Anterior cingulate cortex (tissue), 58 donors: ENCODE measurements at places on chromosomes 1 and 21.

DNA sequence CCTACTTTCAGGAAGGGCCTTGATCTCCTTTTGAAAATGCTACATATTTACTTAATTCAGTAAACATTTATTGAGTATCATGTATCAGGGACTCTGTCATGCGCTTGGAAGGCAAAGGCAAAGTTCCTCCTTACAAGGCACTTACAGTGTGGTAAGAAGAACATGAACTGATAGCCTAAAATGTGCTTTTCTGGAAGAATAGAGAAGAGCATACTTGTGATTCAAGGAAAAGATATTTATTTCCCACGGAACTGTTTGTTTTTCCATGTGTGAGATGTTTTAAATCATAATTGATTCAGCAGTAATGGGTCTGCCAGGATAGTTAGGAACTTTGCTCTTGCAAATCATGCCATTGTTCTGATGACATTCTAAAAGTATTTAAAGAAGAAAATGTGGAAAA, 110.1 kb upstream of the ZNHIT6 start:
- DNase-seq = no peak

GRCh38 chr1:201683397-201683796, 144.5 kb downstream of the NAV1 start:
- DNase-seq = no peak

GRCh38 chr1:200909071-200909470, 14.4 kb downstream of the INAVA start:
- no peak for DNase-seq

DNA sequence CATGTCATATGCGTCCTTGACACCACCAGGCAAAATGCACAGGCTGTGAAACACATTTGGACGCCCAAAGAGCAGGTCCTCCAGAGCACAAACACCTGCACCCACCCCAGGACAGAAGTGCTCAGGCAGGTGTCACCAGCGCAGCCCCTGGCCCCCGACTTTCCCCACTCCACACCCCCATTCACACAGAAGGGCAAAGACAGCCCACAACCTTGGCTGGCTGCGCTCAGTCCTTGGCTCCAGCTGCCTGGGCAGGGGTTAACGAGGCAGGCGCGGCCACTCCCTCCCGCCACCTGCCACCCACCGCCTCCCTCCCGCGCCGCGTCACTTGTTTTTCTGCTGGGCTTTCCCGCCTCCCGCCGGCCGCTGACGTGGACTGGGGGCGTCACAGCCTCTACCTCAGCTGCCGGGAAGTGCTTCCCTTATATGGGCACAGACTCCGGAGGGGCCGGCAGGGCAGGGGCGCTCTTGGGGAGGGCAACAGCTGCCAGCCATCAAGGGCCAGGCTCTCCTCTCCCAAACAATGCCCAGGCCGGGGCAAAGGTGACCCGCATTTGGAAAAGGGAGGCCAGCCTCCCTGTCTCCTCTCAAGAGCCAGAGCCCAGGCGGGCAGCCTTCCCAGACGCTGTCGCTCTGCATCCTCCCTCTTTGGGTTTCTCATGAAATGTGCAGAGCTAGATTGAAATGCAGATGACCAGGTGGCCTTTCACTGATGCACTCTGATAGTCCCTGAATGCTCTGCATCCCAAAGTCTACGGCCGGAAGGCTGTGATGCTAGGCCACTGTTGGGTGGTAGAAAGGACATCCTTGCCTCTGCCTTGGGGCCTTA, 14.8 kb upstream of the BTG2 start:
- peak; percentile 83 for DNase-seq

- DNase-seq = no peak
These were observed 62.9 kb downstream of the ZSCAN20 start for GRCh38 chr1:33535334-33535733.

DNA sequence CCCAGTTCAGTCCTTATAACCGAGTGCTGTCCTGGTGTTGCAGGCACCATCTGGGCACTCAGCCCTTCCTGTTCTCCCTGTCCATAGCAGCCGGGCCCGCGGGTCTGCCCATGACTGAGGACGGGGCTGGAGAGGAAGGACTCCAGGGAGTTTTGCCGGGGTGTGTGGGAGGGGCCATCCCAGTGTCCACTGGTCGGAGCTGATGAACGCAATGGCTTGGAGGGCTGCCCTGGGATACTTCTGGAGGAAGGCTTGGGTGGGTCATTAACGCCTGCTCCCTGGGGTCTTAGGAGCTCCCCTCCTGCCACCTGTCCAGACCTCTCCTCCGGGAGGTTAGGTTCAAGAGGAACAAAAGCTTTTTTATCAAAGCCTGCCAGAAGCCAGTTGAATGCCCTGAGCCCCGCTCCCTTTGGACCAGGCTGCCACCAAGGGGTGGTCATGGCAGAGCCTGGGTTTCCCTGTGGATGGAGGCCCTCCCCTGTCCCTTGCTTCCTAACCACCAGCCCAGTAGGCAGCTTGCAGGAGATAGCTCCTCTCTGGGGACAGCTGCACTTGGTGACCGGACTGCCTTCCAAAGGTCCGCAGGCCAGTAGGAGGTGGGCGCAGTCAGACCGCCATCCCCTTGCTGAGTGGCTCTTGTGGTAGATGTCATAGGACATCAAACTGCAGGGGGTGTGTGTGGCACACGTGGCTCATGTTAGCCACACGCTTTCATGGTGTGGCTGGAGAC, 61.3 kb downstream of the TRIM11 start:
- no peak for DNase-seq

- peak; percentile 30 for DNase-seq
These were observed 10.0 kb upstream of the TNFRSF8 start for GRCh38 chr1:12052997-12053686.

- no peak for DNase-seq
These were observed 2.0 kb upstream of the COQ8A start for GRCh38 chr1:226937940-226938725.

DNA sequence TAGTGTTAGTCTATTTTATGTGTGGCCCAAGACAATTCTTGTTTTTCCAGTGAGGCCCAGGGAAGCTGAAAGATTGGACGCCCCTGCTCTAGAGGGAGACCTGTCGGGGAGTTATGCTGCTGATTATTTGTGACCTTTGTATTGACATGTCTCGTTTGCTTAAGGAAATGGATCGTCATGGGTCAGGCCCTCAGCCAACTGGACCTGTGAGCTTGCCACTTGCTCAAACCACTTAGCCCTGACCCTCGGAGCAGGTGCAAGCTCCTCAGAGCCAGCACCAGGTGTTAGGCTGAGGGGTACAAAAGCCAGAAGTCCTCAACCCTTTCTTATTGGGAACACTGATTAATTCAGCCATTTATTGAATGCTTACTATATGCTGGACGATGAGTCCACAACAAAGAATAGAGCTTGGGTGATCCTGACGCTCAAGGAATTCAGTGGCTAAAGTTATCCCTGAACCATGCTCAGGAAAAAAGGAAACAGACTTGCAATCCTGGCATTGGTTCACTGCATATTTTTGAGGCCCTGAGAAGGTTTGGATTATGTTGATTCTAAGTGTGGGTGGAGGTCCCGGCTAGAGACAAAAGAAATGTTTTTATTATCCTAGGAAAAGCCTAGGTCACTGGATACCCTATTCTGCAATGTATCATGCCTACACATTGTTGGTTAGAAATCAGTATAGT, 19.0 kb downstream of the TGFB2 start:
- no peak for DNase-seq

DNA sequence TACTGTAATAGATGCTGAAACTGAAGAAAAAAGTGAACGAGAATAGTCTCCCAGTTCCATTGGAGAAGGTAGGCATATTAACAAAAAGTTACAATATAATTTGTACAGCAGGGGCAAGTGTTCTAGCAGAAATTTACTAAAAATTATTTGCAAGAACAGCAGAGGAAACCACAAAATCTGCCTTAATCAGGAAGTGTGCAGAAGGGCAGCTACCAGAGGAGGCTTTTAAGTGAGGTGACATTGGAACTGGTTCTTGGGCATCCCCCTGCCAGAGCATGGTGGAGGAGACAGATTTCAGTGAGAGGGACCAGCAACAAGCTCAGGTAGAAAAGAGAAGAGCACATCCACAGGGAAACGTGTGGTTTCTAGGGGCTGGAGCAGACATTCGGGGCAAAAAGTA, 279.3 kb upstream of the CAMK1G start:
- DNase-seq = no peak

- DNase-seq = no peak
These were observed 31.9 kb downstream of the NGF start for GRCh38 chr1:115306146-115306545.

DNA sequence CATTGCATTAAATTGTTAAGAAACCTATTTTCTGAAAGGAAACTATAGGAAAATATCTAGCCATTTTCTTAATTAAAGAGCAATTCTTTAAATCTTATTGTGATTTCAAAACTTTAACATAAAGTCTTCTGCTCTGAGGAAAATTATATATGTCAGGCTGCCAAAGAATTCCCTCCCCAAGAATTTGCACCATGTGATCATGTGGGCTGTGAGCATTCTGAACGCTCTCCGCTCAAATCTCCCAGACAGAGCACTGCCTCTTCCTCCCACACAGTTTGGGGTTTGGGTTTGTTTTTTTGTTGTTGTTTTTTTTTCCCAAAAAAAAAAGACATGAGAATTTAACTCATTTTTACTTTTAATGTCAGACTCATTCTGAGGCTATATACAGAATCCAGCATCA, 155.9 kb upstream of the PALMD start:
- DNase-seq = no peak

DNA sequence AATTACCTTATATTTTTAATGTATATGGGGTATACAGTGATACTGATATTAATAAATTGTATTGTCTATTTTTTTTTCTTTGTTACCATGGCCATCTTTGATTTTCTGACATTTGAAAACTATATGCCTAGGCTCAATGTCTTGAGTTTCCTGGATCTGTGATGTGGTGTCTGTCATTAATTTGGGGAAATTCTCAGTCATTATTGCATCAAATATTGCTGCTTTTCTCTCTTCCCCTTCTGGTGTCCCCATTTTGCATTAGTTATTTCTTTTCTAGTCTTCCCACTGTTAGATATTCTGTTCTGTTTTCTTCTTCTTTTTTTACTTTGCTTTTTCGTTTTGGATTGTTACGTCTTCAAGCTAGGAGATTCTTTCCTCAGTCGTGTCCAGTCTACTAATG, 33.8 kb downstream of the ZBTB40 start:
- DNase-seq = no peak

- peak; percentile 35 for DNase-seq
These were observed at the start of gene ARHGAP30 for GRCh38 chr1:161069731-161070270. ARHGAP30 (minus strand) TSS chr1:161069891; CDS start chr1:161069624, 267 bp downstream.

DNA sequence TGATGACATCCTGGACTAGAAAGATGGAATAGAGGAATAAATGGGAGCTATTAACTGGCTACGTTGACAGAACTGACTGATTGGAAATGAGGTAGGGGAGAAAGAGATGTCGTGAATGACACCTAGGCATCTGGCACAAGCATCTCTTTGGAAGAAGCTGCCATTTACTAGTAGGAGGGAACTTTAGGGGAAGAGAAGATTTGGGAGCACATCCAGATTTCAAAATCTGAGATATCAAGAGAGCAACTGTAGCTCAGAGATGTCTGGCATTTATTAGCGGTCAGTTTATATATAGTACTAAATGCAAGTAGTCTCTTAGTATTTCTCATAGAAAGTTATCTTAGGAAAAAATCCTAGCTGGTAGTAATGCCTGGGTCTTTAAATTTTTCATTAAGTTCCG, 131.9 kb upstream of the C1orf105 start:
- no peak for DNase-seq

DNA sequence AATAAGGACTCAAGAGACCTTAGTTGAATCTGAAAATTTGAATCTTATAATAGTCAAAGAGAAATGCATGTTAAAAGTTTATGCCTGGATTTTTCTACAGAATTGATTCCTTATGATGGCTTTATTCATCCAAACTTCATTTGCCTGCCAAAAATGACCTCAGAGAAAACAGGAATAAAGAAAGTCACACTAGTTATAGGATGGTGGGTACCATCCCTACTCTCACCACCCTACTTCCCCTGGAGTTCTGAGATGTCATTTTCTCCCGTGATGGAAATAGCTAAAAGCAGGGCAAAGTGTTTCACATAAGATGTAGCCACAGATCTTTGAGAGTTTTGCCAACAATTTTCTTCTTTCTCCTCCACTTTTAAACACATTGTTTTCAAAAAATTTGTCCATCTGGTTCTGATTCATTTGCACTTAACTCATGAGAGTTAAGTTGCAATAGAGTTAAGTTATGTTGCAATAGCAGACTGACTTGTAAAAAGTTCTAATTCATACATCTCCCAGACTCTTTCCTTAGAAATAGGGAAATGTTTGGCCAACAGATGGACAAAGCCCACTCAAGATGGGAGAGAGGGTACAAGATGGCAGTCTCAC, 384.6 kb downstream of the PLPP3 start:
- DNase-seq = no peak

GRCh38 chr21:29187944-29188343, 57.5 kb downstream of the MAP3K7CL start:
- no peak for DNase-seq

DNA sequence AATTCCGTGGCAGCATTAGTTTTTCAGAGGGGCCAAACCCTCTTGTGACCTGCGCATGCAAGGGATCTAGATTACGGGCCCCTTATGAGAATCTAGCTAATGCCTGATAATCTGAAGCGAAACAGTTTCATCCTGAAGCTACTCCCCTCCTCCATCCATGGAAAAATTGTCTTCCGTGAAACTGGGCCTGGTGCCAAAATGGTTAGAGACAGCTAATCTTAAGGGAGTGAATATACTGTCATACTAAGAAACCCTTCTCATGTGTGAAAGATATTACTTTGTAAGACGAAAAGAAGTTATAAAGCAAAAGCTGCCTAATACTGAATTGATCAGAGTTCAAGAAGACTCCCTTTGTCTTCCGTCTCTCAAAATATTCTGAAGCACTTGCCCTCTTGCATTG, 166.3 kb downstream of the DUSP10 start:
- DNase-seq = no peak

- DNase-seq = no peak
These were observed 136.2 kb upstream of the DMRTA2 start for GRCh38 chr1:50559421-50559820.

- no peak for DNase-seq
These were observed 49.0 kb downstream of the KLHDC7A start for GRCh38 chr1:18529714-18530113.

DNA sequence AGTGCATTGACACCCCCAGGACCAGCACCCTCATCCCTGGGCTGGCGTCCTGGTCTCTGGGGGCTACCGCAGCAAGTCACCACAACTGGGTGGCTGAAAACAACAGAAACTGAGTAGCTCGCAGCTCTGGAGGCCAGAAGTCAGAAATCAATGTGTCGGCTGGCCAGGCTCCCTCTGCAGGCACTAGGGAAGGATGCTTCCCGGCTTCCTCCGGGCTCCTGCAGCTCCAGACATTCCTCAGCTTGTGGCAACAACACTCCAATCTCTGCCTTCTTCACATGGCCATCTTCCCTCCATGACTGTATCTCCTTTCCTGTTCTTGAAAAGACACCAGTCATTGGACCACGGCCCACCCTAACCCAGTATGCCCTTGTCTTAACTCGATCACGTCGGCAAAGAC, 224.2 kb downstream of the NPHP4 start:
- DNase-seq = no peak

- DNase-seq = no peak
These were observed 21.9 kb downstream of the NTNG1 start for GRCh38 chr1:107162745-107163144.

DNA sequence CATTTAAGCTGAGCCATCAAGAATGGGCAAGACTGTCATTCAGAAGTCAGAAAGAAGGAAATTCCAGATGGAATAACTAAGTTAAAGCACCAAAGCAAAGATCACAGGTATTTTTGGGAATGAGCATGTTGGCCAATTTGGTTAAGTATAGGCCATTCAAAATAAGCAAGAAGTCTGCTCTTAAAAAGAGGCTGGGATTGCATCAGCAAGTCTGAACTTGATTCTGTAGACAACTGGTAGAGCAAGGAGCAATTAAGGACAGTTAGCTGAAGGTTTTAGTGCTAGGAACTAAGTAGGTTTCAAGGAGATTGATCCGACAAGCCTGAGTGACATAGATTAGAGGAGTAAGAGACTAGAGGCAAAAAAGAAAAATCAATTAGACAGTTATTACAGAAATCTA, 8.4 kb downstream of the ANKRD45 start:
- DNase-seq = no peak
